HCT116 (cell line): ENCODE measurements at places on chromosomes 1 and 21.

DNA sequence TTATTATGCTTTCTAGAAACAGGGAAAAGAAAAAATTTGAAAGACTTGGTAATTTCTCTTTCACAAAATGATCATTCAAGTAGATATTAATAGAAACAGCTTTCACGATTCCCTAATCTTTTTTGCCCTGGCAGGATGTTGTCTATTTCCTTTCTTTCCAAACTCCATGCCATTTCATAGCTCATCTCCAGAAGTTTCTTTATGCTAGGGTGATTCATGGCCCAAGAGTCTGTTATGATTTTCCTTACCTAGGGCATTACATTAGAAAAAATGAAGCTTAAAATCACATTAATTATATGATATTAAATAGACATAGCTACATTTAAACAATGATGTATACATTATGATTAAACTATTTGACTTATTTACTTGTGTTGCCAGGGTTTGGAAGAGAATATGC, 762.1 kb downstream of the LTN1 start:
- DNase-seq, result no peak

GRCh38 chr1:60111716-60112115, 38.1 kb upstream of the C1orf87 start:
- DNase-seq, result no peak

DNA sequence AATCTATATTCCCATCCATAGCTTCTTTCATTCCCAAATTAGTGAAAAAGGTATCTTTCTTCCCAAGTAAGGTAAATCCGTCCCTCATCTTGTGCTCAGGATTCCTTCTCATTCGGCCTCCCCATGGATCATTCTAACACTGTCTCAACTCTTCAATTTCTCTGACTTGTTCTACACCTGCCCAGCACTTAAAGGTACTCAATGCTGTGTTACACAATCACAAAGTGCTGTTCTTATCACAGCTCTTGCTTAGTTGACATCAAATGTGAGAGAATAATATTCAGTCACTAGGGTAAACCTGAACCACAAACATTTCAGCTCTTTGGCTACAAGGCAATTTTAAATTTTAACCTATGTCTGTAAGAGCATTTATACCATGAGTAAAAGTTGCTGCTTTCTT, 94.8 kb downstream of the DIRAS3 start:
- no peak for DNase-seq

DNA sequence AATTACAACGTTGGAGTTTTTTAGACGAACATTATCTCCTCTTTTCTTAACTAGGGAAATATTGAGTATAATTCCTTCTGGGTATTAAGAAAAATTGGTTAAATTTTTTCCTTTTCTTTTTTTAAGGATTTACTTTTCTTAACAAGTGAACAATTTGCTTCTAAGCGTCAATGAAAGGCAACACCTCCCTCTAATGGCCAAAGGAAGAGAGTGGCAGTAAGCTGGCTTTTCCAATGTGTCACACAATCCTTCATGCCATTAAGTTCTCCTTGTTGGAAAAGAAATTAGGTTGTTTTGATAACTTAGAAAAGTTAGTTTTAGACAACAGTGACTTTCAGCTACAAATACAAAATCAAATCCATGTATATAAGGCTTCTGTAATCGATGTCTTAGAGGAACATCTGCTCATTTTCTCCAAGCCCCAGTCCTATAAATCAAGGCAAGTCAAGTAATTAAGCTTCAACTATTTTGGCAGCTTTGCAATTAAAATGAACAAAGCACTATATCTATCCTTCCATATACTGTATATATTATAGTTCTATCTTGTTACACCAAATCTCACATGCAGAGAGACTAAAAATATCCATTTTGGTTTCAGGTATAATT, 62.8 kb downstream of the EDEM3 start:
- peak; percentile 13 for DNase-seq

- DNase-seq, result no peak
These were observed 4.7 kb downstream of the TMEM50A start for GRCh38 chr1:25342846-25343245.

GRCh38 chr1:163980394-163980793, 578.6 kb upstream of the PBX1 start:
- DNase-seq, result no peak

GRCh38 chr1:2801535-2802291, at the start of gene TTC34:
TTC34 (minus strand) TSS chr1:2801693; CDS start chr1:2800827, 866 bp downstream.
- peak; percentile 36 for DNase-seq

GRCh38 chr1:207861442-207862177, 49.3 kb downstream of the CD34 start:
- DNase-seq, result no peak

DNA sequence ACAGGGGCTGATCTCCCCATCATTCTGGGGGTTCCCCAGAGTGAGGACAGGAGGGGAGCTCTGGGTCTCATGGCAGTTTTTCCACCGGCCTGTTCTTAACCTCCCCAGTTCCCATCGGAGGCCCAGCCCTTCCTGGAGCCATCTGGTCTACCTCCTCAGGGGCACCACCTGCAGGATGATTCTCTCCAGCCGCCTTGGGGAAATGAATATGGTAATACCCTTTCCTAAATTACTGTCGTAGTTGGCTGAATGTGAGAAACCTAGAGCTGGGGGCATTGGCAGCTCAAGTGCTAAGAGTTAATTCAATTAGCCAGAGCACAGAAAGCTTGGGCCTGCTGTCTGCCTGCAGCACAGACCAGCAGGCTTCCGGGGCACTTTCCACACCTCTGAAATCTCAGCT, 64.9 kb downstream of the TAS1R2 start:
- DNase-seq, result peak; percentile 3

GRCh38 chr1:210332719-210333398, 4.2 kb downstream of the HHAT start:
- no peak for DNase-seq

DNA sequence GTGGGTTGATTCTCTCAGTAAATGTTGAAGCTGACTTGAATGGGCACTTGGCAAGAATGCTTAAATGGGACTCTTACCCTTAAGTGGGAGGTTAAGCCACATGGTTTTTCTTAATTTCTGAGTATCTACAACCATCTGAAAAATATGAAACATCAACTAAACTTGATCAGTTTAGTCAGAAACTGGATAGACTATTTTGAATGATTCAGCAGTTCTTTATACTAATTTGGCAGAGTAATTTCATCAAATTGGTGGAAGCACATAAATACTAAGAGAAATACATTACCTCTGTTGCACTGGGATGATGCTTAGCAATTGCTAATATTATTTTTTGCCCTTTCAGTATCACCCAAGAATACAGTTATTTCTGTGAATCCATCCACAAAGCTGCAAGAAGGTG, 4.7 kb downstream of the VCAM1 start:
- no peak for DNase-seq

DNA sequence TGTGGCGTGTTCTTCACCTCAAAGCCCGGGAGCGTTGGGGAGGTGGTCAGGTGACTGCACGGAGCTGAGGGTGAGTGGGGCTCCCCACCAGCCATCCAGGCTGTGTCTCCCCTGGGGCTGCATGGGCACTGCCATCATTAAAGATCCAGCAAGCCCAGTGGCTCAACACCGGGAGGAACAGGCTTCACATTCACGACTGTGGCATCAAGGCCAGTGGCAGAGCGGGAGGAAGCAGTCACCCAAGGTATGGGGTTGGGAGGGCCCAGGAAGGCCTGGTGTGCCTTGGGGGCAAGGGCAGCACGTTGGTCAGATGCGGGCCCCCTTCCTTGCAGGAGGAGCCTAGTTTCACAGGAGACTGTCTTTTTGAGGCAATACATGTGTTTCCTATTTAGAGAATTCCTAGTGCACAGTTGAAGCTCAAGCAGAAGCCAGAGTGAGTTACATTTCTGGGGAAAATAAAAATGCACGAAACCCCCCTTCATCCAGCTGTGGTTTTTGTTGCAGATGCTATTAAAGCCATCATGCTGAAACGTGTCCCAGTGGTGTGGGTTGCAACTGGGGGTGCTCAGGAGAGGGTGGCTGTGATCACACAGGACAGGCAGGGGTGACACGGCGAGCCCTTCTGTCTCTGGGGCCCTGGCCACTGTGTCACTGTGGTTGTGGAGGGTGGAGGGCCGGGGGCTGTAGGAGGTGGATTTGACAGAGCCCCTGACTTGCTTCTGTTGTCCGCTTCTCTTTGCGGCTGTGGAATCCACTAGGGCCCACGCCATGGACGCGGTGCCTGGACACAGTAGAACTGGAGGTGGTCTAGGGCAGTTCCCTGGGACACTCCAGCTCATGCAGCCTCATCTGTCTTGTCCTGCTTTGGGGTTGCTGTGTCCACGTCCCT, 34.1 kb downstream of the SNAP47 start:
- DNase-seq, result no peak

GRCh38 chr1:22673486-22674409, 20.7 kb downstream of the C1QB start:
- peak; percentile 41 for DNase-seq

DNA sequence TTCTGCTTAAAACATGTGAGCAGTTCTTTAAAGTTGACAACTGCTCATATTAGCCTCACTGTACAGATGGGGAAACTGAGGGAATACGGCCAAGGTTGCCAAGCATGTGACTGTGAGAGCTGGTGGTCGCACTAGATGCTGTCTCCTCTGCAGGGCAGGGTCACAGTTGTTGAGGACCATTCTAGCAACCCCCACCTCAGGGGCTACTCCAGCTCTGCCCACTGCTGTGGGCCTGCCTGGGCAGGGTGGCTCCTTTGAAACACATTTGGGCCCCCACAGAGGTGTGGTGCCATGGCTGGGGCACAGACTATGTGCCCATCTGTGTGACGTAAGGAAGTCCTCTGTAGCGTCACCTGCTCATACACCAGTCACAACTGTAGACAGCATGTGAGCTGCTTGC, 779 bp downstream of the THEM5 start:
- DNase-seq, result no peak

GRCh38 chr1:83029916-83030315, 969.0 kb downstream of the TTLL7 start:
- no peak for DNase-seq

- DNase-seq, result no peak
These were observed 45.5 kb upstream of the PRRX1 start for GRCh38 chr1:170618421-170618820.

DNA sequence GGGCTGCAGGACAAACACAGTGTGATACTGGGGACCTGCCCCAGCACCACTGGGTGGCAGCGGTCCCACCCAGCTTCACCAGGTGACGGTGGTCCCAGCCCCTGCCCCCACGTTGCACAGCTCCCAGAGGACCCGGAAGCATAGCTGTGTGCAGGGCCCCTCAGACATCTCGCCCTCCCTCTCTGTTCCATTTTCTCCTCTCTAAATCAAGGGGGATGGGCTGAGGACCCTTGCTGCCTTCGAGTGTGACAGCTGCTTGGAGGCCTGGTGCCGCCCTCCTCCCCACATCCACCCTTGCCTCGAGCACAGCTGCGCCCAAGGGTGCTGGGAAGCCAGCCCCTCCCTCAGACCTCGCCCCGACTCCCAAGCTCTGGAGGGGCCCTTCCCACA, 16.1 kb upstream of the LRRC3 start:
- no peak for DNase-seq

- no peak for DNase-seq
These were observed 1.5 kb downstream of the MLLT11 start for GRCh38 chr1:151061704-151062103.

- DNase-seq, result no peak
These were observed 32.9 kb downstream of the MEGF6 start for GRCh38 chr1:3578433-3578805.

DNA sequence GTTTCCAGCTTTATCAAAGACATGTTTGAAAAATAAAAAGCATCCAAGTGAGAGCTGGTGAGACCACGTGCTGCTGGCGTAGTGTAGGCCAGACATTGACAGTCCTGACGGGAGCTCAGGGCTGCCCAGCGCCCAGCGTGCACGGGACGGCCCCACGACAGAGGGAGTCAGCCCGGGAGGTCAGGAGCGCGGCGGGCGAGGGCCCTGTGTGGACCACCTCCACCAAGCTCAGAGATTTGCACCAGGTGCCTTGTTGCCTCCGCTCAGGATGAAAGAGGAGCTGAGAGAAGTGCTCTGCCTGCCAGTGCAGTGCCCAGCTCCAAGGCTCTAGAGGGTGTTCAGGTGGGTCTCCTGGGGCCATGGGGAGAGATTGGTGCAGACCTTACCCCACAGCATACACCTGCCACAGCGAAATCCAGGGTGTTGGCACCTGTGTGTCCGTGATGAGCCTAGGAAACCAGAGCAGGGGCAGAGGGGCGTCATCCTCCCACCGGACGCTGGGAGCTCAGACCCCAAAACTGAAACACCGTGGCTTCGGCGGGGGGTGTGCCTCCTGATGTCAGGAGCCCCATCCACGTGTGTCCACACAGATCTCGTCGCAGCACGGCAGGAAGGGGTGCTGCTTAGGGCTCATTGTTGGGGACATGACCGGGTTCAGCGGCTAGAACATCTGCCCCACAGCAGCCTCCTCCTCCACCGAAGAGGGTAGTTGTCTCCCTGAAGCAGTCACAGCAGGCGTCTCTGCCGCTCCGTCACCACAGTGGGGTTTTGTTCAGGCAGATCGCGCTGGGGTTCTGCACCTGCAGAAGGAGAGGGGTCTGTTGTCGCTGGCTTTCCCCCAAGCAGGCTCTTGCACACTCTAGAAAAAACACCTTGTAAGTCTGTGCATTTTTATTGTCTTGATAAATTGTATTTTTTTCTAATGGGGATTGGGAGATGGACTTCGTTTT, 64.2 kb downstream of the POFUT2 start:
- DNase-seq, result no peak

DNA sequence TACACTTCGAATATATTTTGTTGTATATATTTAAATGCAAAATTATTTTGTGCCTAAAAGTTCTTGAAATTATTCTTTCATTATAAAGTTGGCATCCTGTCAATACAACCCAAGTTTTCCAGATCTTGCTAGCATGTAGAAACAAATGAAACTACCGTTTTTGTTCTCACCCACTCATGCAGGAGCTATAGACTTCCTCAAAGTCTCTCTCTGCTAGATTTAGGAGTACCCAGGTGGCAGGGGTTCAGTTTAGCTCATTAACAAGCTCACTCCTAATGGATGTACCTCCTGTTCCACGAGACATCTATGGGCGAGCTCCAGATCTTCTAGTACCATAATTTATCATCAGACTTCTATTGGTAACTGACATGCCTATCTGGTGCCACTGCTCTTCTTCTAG, 390.2 kb upstream of the POU3F1 start:
- no peak for DNase-seq

DNA sequence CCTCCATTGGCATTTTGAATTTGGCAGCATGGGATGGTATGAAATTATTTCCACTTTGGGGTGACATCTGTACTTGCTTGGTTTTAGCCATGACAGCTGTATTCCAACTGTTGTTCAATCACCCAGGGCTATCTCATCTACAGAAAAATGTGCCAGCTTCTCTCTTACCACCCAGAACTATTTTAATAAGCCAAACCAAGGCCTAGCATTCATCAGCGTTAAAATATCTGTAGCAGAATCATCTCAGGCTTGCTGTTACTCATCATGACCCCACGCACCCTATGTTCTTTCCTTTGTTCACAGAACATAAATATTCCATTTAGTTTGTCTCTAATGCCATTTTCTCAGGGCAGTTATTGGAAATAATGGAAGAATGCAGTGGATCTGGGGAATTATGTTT, 49.8 kb downstream of the GIPC2 start:
- no peak for DNase-seq
